Activated T-helper 1 cell treated with Interleukin-2 at 50 U/mL for 16 hours (primary cell): ENCODE measurements at places on chromosomes 16 and 17.

GRCh38 chr17:68175905-68176304 lies 71.9 kb upstream of the AMZ2 start:
- no peak for DNase-seq

DNA sequence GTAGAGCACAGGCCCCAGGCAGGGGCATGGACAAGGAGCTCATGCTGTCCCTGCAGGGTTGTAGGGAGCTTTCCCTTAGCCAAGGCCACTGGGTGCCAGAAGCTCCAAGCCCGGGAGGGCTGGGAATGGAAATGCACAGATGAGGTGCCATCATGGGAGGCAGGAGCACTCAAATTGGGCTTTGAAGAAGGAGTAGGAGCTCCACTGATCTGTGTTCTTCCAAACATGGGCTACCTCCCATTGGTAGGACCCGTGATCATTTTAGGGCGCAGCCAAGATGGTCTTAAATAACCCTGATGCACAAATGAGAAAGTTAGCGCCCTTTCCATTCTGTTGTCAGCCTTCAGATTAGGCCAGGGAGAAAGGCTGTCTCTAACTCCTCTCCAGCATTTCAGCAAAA lies 201.5 kb downstream of the ZNF423 start:
- DNase-seq, result no peak

DNA sequence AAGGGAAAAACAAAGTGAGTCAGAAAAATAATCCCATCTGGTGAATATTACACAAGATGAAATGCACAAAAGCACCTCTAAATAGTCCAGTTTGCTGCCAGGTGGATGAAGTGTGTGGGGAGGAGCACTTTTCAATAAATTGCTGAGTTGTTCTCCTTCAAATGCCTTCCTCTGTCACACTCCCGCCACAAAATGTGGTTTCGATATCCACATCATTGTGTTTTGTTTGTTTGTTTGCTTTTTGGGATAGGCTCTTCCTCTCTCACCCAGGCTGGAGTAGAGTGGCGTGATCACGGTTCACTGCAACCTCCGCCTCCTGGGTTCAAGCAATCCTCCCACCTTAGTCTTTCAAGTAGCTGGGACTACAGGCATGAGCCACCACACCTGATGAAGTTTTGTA lies 24.6 kb upstream of the SHISA9 start:
- no peak for DNase-seq

DNA sequence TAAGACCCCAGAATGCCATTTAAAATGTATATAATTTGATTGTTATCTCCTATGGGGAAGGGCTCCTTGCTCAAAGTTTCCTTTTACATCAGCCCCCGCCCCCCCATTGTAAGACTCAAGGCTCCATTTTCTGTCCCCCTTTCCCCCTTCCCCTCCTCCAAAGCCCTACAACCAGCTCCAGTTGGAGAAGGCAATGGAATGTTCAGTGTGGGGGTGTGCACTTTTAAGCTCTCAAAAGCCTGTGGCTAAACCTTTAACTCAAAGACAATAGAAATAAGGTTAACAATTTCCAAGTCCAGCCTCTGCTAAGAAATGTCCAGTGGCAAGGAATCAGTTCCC lies 114.7 kb downstream of the NOG start:
- no peak for DNase-seq

DNA sequence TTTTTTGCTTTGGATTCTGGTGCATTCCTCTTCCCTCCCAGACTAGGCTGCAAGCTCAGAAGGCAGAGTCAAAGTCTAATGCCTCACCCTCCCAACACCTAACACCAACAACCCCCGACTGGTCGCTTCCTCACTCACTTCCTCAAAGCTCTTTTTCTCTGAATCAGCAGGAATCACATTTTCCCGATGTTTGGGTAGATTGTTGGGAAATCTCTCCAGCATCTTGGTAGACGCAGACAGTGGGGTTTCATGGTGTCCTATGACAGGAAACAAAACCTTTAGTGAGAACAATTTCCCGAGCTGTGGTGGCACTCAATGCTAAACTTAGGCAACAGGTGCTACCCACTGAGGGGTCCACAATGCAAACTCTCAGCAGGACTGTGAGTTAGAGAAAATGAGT lies 39.9 kb upstream of the ICAM2 start:
- DNase-seq, result no peak

DNA sequence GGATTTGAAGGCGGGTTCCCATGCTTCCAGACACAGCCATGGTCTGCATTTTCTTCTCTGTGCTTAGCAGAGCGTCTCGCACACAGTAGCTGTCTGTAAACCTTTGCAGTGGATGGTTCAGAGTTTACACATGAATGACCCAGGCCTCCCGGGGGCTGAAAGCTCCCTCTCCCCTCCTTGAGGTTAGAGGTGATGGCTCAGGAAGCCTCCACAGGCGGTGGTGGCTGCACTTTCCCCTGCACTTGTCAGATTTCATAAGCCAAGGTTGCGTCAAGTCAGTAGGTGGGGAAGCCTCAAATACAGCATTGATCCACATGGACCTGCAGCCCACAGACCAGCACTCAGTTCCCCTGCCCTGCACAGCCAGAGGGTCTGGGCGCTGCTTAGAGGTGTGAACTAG lies 211.9 kb downstream of the KATNIP start:
- no peak for DNase-seq

- DNase-seq, result no peak
Measured at GRCh38 chr17:73227379-73227778, 34.3 kb downstream of the CPSF4L start.

- DNase-seq, result no peak
Measured at GRCh38 chr17:6651919-6652452, 424 bp downstream of the C17orf100 start.

GRCh38 chr16:3458278-3458851 lies 14.9 kb downstream of the NAA60 start:
- DNase-seq, result no peak

- no peak for DNase-seq
Measured at GRCh38 chr16:6558661-6559060, 774.0 kb upstream of the RBFOX1 start.

DNA sequence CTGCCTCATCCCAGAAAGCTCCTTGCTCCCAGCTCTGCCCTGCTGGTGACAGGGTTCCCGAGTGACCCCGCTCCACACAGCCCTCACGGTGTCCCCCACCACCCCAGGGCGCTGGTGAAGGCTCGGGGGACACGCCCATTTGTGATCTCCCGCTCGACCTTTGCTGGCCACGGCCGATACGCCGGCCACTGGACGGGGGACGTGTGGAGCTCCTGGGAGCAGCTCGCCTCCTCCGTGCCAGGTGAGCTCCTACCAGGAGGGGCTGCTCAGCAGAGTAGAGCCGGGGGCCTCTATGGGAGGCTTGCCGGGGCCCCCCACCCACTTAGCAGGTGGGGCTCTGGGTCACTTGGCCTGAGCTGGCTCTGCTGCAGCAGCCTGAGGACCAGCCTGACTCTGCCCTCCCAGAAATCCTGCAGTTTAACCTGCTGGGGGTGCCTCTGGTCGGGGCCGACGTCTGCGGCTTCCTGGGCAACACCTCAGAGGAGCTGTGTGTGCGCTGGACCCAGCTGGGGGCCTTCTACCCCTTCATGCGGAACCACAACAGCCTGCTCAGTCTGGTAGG lies 11.2 kb downstream of the GAA start:
- DNase-seq, result no peak

DNA sequence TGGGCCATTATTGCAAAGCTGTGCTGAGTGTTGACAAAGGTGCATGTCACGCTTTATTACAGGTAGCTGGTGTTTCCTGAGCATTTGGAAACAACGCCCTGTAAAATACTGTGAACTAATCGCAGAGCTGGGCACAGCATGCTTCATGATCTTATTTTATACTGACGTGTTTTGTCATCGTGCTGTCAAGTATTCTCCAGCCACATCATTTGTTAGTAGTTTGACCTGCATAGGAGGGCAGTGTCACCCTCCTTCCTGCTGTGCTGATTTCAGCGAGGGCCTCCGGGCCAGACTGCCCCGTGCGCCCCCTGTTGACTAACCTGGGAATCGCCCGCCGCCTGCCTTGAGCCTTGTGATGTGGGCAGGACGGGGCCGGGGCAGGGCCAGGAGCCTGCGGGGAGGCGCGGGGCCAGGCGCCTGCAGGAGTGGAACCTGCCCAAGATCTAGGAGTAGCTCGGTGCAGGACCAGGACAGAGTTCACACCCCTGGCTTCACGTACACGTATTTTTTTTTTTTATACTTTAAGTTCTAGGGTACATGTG lies 820.7 kb downstream of the KCNJ18 start:
- no peak for DNase-seq

DNA sequence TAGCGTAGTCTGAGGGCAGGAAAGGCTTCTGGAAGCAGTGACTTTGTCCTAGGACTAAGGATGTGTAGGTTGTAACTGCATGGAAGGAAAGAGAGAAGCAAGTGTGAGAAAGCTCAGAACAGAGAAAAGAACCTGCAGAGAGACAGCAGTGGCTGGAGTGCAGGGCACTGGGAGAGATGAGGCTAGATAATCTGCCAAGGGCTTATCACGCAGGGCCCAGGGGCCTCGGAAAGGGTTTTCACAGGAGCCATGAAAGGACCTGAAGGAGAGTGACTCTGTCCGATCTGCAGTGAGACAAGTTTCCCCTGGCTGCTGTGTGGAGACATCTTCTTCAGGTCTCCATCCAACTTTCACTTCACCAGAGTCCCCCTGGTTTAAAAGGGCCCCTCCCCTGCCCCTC lies 7.1 kb upstream of the SRCAP start:
- DNase-seq, result no peak

GRCh38 chr16:15671530-15672117 lies 21.6 kb downstream of the NDE1 start:
- DNase-seq, result no peak

DNA sequence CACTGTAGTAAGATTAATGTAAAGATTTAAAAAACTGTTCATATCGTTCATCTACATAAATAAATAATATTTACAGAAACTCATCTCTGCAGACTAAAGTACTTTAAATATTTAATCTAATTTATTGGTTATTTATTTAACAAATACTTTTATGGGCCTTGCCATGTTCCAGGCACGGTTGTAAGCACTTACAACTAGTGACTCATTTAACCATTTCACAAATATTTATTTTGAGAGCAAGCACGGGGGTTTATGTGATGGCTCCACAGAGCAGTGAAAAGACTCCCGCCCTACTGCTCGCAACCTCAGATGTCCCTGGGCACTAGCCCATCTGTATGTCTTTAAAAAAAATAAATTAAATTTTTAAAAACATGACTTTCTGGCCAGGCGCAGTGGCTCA lies 575.9 kb downstream of the WWOX start:
- no peak for DNase-seq

GRCh38 chr16:27633721-27634120 lies 83.8 kb downstream of the KATNIP start:
- no peak for DNase-seq

DNA sequence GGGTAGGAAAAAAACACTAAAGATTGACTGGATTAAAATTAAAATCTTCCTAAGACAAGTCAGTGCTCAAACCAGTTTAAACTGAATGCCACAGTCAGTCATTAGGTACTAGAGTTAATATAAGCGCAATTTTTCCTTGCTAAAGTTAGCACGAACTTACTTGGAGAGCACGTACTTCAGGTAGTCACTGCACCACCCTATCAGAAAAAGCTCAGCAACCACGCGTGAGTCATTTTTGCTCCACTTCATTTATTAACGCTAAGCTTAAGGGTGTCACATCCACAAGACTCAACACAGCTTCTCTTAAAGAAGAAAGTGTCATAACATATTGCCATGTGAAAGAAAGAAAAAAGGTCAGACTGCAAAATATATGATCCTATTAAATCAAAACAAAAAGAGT lies 53.1 kb downstream of the TEX2 start:
- no peak for DNase-seq

DNA sequence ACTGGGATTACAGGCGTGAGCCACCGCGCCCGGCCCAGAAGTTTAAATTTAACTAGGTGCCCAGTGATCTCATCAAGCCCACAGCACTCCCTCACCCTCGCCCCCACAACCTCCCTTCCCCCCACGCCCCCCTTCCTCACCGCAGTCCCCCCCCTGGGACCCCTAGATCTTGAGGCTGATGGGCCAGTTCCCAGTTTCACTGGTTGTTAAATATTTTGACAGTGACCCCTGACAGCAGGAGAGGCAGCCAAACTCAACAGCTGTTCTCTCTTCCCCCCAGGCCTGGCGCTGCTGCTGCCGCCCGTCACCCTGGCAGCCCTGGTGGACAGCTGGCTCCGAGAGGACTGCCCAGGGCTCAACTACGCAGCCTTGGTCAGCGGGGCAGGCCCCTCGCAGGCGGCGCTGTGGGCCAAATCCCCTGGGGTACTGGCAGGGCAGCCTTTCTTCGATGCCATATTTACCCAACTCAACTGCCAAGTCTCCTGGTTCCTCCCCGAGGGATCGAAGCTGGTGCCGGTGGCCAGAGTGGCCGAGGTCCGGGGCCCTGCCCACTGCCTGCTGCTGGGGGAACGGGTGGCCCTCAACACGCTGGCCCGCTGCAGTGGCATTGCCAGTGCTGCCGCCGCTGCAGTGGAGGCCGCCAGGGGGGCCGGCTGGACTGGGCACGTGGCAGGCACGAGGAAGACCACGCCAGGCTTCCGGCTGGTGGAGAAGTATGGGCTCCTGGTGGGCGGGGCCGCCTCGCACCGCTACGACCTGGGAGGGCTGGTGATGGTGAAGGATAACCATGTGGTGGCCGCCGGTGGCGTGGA lies 15.6 kb downstream of the QPRT start:
- DNase-seq, result no peak
